Activated CD4-positive, alpha-beta T cell treated with anti-CD3 and anti-CD28 coated beads, Interleukin-2, amount 50 U/mL, for 4 hours (primary cell): ENCODE measurements at places on chromosomes 6 and 20.
A peak's percentile ranks its signal among the peaks of the same experiment; 100 is the strongest.

GRCh38 chr20:63016514-63017075, 9.8 kb upstream of the BHLHE23 start:
- no peak for DNase-seq

DNA sequence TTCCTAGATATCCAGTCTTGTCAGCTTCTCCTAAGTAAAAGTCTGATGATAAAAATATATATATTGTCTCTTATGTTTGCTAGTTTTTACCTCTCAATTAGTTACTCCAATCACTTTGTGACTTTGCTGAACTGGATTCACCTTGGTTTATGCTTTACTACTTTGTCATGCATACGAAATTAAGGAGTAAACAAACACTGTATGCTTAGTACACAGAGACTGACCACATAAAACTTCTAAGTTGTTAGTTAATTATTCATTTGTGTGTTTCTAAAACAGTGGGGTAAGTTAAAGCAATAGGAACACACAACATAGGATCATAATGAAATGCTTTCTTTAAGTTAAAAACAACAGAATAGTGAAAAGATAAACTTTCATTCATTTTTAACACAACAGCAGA, 877.3 kb upstream of the MAP3K7 start:
- DNase-seq, result no peak

GRCh38 chr20:37407019-37407566, 61.2 kb downstream of the SRC start:
- no peak for DNase-seq

- DNase-seq, result no peak
Observed at GRCh38 chr20:18734525-18735189, 78.9 kb upstream of the SCP2D1 start.

DNA sequence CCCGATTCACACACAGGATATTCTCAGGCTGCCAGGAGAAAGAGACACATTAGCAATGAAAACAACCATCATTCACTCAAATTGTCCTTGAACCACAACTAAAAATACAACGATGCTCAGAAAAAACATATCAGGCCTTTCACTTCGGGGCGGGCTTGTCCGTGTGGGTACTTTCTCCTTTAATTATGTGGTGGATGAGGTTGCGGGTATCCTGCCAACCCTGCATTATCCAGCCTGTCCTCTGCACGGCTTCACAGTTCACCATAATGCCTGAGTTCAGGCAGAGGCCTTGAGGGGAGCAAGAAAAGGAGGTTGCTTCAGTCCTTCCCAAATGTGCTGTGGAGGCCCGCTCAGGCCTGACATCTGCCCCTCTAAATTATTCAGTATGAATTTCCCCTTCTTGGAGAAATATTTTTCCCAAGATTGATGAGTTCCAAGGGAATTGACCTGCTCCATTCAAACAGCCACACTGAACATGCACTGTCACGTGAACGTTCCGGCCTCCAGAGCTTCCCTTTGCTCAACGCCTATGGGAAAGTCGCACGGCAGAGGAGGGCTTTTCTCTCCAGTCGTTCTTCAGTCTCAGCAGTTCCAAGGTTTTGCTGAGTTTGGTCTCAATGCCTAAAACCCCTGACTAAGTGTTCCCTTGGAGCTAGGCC, 70.3 kb downstream of the MYLK4 start:
- DNase-seq, result no peak

DNA sequence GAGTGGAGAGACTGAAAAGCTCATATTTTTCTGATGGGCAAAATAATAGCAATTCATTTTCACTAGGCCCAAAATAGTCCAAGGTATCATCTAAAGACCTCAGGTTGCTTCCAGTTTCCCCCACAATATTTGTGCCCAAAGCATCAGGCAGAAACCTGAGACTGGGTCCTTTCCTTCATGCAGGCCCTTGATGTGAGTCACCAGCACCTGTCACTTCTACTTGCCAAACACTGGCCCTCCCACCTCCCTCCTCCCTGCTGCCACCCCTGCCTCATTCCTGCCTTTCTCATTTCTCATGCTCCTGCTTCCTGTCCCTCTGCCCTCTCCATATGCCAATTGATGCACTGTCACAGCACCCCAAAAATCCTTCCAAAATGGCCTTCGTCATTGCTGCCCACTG, 230.4 kb upstream of the CST7 start:
- no peak for DNase-seq

DNA sequence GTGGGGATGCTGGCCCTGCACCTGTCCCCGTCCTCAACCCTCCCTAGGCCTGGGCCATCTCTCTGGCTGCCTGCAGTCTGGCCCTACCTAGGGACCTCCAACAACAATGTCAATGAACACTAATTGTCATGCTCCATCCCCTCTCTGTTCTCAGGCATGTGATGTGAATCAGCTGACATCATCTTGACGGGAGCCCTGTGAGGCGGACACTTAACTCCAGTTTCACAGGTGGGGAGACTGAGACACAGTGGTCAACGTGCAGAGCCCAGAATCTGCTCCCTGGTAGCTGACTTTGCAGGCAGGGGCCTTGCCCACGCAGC, 762 bp upstream of the TCEA2 start:
- no peak for DNase-seq

GRCh38 chr6:36118550-36119107, 11.7 kb upstream of the MAPK13 start:
- DNase-seq, result peak; percentile 41

GRCh38 chr6:30483677-30484279, 5.5 kb upstream of the HLA-E start:
- DNase-seq, result no peak

DNA sequence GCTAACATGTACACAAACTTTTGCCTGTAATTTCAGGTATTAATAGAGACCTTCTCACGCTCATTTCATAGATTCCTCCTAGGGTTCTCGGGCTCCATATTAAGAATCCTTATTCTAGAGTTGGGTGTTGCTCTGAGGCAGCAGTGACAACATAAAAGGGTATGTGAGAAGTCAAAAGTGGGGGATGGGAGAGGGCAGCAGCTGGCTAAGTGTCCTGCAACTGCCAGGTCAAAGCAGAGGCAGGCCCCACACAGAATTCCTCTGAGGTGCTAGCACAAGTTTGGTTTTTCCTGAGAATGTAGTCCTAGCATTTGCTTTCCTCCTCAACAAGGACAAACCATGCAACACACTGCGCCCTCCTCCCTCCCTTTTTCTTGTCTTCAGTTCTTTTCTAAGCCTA, 4.6 kb downstream of the NSFL1C start:
- no peak for DNase-seq

GRCh38 chr6:135990855-135991464, 139.5 kb downstream of the PDE7B start:
- no peak for DNase-seq

GRCh38 chr20:8344631-8345030, 212.6 kb downstream of the PLCB1 start:
- DNase-seq, result no peak

DNA sequence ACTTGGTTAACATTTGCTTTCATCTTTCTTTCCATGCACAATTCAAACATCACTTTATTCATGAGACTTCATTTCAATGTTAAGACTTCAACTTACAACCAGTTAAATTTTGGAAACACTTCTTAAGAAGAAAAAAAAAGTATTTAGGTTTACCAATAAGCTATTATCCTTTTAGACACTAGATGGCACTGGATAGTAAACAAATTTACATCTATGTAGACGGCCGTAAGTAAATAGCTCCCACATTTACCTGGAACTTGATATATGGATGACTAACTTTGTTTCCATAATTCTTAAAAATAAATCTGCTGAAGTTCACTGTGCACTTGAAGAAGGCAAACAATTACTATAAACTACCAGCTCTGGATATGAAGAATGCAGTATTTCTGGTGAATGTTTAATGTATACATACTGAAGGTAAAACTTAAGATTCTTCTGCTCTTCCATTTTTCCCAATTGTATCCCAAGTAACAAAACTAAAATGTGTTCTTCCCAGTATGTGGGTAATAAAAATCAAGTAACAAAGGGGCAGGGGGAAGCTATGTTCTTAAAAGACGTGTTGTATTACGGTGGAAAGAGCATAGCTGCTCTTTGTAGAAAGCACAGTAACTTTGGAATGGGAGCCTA, 130.6 kb upstream of the C6orf118 start:
- DNase-seq, result no peak

DNA sequence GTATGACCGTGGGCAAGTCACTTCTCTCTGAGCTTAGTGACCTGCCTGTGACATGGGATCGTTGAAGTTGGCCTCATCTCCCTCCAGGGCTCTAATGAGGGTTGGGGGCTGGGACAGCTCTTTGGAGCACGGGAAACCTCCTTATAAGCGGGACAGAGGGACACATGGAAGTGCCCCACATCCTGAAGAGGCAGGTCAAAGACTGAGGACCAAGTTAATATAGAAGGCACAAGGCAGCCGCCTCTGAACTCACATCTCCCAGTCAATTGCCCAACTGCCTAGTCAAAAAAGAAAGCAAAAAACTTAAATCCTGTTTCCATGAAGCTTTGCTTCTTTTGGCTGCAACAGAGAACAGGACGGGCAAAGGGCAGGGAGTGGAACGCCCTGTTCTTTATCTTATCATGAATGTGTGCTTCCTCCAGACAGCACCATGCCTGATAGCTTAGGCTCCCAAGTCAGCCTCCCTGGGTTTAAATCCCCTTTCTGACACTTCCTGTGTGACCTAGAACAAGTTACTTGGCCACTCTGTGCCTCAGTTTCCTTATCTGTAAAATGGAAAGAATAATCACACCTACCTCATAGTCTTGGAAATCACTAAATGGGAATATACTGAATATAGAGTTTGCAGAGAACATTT, 27.1 kb downstream of the LBP start:
- DNase-seq, result no peak

DNA sequence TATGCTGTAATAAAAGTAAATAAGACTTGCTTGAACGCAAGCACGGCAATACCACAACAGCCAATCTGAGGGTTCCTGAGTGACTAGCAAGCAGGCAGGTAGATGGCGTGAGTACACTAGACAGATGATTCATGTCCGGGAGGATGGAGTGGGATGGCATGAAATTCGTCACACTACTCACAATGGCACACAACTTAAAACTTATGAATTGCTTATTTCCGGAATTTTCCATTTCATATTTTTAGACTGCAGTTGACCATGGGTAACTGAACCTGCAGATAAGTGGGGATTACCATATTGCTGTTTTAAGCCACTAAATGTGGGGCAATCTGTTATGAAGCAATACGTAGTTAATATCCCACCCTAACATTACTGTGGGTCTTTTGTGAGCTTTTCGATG, 93.6 kb upstream of the NFATC2 start:
- DNase-seq, result peak; percentile 27

- DNase-seq, result no peak
Observed at GRCh38 chr6:5782783-5783547, 223.8 kb downstream of the NRN1 start.

- no peak for DNase-seq
Observed at GRCh38 chr6:52371656-52372191, 9.8 kb downstream of the PAQR8 start.

DNA sequence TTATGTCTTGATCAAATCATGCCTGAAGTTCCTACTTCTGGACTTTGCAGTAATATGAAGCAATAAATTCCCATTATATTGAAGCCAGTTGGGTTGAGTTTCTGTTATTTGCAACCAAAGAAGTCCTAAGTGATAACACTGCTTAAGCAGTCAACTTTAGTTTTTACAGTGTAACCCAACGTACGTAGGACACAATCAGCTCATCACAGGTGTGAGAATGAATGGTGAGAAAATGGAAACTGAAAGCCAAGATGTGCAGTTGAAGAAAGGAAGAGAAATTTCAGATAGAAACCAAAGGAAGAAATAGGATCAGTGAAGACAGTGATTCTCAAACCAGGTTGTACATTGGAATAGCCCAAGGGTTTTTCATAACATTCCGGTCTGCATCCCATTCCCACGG, 211.4 kb upstream of the ZFP64 start:
- no peak for DNase-seq

DNA sequence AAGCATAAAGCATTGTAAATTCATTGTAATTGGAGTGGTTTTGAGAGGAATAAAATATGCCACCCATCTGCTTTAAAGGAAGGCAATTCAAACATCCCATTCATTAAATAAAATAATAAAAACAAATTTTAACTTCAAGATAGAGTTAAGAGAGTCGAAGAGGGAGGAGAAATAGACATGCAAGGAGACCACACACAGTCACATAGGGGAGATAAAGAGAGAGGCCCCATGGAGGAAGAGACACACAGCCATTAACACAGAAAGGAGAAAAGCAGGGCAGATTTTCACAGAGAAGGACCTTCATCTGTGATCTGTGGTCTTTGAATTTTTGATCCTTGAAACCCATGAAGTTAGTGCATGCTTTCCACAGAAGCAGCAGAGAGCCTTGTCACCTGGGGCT, 214.3 kb upstream of the TCF21 start:
- no peak for DNase-seq

- DNase-seq, result no peak
Observed at GRCh38 chr6:167572841-167573271, 248.0 kb downstream of the TTLL2 start.

- DNase-seq, result no peak
Observed at GRCh38 chr20:38152621-38153221, 12.3 kb downstream of the TGM2 start.

- DNase-seq, result no peak
Observed at GRCh38 chr20:9375221-9375681, 139.1 kb upstream of the LAMP5 start.

GRCh38 chr20:19935842-19936241, 81.3 kb upstream of the NAA20 start:
- DNase-seq, result no peak
